ENCODE measurements at places on chromosomes 16 and 17.

DNA sequence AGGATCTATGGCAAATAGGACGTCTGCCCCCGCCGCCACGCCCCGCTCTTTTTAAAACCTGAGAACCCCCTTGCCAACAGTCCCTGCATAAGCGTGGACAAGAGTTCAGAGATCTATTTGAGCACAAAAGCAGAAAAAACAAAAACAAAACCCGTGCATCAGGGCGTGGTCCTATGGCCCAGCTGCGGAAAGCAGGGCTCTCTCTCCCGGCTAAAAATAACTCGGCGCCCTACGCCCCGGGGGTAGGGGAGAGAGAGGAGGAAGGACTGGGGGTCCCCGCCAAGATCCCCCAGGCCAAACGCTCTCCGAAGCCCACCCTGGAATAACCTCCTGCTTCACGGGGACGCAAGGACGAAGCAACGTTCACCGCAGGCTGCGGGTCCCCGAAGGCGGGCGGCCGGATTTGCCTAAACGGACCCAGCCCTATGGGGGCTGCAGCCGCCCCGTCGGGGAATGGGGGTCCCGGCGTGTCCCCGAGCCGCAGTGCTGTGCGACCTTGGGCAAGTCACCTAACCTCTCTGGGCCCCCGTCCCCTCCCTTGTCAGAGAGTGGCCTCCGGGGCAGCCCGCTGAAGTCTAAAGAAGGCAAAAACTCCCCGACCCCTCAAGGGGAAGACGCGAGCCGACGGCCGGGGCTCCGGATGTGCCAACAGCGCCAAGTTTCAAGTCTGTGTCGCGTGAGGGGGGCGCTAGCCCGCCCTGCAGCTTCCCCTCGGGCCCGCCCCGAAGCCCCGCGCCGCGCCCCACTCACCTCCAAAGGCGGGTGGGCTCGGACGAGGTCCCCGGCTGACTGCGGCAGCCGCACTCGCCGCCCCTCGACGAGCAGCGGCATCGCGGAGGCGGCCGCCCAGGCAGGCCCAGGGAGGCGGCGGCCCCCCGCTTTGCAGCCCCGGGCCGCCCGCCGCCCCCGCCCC is 477 bp downstream of the NTAN1 start:
- DNase-seq = peak; percentile 28

GRCh38 chr16:50961952-50962351 is 189.1 kb downstream of the SALL1 start:
- DNase-seq = no peak

DNA sequence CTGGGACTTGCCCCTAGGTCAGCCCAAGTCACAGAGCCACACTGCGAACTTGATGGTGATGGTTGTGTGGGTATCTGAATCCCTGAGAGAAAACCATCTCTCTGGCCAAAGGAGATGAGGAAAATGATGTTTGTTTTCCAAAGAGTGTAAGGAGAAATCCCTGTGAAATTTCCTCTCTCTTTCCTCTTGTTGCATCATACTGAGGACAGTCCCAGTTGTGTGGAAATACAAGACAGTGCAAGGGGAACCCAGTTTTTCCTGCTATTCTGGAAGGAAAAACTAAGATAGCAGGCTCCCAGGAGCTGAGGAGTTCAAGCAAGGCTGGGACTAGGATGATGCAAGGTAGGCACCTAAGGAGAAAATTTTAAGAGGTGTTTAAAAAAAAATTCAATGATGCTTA is 86.8 kb upstream of the TOM1L1 start:
- no peak for DNase-seq

- DNase-seq = no peak
Measured at GRCh38 chr16:1846416-1846815, 19.4 kb downstream of the FAHD1 start.

GRCh38 chr16:87628940-87629339 is 26.6 kb downstream of the JPH3 start:
- DNase-seq = no peak

- DNase-seq = no peak
Measured at GRCh38 chr17:71633391-71633849, 487.4 kb upstream of the SOX9 start.

DNA sequence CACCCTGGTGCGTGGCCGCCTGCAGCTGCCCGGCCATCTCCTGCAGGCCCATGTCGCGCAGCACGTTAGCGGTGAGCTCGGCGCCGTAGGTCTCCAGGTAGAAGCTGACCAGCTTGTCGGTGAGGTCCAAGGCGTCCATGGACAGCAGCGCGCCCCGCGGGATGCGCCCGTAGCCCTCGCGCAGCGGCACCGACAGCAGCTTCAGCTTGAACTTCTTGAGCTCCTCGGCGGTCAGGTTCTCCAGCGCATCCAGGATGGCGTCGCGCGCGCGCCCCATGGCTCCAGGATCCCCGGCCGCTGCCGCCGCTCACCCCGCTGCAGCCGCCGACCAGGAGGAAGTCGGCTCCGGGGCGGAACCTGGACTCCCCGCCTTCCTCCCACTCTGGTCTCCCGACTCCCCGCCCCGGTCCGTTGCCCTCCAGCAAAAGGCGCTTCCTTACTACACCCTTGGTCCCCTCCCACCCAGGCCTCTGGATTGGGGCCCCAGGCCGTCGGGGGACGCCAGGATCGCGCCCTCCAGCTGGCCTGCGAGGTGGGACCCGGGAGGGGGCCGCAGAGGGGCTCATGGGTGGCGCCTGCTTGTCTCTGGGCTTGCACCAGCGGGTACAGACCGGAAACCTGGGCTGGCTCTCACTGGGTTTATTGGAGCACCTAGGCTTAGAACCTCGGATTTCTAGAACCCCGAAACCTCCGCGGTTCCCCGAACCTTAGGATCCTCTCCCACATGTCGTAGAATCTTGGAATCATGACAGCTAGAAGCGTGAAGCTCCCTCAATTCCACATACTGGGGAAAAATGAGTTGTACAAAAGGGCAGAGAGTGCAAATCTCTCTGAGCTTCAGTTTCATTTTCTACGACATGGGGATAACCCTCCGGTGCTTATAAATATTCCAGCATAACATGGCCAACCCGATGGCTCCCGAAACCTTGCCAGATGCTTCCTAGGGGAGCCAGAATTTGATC is at the start of gene PYCARD:
TSS of gene PYCARD (minus strand) at position 347 of the 962 bp plus-strand sequence. CDS start at position 277, 70 bp downstream.
- no peak for DNase-seq

DNA sequence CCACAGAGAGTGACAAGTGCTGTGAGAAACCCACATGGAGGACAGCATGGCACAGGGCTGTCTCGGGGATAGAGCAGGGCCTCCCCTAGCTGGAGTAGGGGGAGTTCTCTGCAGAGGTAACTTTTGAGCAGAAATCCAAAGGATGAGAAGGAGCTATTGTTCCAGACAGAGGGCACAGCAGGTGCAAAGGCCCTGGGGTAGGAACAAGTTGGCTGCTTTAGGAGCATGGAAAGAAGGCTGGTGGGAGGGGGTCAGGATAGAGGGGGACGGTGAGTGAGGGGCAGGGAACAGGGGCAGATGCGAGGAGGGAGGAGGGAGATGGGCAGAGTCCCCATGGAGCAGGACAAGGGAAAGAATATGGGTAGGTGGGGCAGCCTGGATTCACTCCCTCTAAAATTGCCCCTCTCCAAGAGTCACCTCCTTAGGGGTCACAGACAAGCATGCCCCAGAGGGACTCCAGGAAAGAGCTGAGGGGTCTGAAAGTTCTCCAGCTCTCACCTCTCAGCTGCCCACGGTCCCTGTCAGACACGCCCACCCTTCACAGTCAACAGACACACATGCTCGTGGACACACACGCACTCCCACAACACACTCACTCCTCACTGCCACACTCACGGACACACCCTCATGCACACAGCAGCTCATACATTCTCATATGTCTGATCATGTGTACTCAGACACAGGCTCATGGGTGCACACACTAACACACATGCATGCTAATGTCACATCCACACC is 110.7 kb downstream of the LITAF start:
- DNase-seq = no peak

GRCh38 chr16:12090151-12090530 is 113.6 kb downstream of the SNX29 start:
- DNase-seq = no peak

GRCh38 chr16:20899477-20900298 is 470 bp downstream of the DCUN1D3 start:
- no peak for DNase-seq

DNA sequence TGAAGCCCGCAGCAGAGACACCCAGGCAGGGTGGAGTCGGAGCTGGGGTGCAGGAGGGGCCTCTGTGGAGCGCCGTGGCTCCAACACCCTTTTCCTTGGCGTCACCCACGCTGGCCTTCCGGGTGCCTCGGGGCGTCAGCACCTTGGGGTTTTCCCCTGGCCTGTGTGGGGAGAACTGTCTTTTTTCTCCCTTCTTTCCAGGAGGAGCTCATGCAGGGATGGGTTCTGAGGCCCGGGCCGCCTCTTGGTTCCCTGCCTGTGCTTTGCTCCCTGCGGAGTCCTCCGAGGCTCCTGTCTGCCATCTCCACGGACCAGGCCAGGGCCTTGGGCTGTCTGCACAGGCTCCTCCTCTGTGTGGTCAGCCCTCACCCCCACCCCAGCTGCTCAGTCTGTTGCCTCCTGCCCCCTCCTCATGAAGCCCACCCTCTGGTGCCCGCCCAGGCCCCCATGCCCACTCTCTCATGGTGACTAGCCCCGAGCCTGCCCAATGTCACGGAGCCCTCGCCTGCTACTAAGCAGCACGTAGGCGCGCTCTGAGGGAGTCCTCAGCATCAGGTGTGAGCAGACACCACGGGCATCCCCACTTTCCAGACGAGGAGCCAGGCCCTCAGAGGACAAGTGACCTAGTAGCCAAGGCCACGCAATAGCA is 5.0 kb downstream of the KATNB1 start:
- no peak for DNase-seq

DNA sequence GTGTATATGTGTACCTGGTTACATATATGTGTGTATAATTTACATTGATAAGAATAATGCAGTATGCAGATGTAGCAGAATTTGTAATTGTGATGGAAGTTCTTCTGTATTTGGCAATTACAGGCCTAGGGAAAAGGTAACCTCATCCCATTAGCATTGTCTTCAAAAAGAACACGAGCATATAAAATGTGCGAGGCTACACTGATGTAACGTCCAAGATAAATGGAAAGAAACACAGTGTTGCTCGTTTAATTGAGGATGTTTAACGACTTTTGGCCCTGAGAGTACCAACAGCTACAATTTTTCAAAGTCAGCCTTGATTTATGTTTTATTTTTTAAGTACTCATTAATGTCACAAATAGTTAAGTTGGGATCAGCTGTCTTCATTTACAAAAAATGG is 703.5 kb upstream of the RBFOX1 start:
- no peak for DNase-seq

GRCh38 chr17:8285270-8286181 is 2.9 kb upstream of the RANGRF start:
- no peak for DNase-seq

- no peak for DNase-seq
Measured at GRCh38 chr17:80905586-80906230, 85.9 kb upstream of the CHMP6 start.

DNA sequence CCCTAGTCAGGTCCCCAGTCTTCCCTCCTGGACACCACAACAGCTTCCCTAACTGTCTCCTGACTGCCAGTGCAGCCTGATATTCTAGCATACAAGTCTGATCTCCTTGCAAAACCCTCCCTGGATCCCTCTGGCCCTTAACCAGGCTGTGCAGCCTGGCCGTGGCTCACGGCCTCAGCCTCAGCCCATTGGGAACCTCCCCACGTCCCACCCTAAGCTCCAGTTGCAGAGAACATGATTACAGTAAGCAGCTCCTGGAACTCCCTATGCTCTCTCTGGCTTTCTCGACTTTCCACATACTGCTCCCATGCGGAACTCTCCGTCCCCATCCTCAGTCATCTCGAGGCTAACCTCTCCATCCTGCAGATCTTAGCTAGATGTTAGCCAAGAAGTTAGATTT is 13.0 kb downstream of the ALOX12B start:
- no peak for DNase-seq

- no peak for DNase-seq
Measured at GRCh38 chr17:57035971-57036481, 49.0 kb upstream of the AKAP1 start.

GRCh38 chr16:78503602-78504001 is 404.1 kb downstream of the WWOX start:
- DNase-seq = no peak

DNA sequence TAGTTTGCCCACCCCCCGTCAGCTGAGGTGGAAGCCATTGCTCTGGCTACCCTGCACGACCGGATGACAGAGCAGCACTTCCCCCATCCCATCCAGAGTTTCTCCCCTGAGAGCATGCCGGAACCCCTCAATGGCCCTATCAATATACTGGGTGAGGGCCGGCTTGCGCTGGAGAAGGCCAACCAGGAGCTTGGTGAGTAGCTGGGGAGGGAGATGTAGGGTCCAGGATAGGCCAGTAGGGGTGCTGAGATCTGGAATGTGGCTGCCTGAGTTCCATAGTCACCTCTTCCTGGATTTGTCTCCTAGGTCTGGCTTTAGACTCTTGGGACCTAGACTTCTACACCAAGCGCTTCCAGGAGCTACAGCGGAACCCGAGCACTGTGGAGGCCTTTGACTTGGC is 6.4 kb downstream of the PFAS start:
- no peak for DNase-seq

GRCh38 chr16:2985462-2985861 is 5.2 kb upstream of the PKMYT1 start:
- no peak for DNase-seq

DNA sequence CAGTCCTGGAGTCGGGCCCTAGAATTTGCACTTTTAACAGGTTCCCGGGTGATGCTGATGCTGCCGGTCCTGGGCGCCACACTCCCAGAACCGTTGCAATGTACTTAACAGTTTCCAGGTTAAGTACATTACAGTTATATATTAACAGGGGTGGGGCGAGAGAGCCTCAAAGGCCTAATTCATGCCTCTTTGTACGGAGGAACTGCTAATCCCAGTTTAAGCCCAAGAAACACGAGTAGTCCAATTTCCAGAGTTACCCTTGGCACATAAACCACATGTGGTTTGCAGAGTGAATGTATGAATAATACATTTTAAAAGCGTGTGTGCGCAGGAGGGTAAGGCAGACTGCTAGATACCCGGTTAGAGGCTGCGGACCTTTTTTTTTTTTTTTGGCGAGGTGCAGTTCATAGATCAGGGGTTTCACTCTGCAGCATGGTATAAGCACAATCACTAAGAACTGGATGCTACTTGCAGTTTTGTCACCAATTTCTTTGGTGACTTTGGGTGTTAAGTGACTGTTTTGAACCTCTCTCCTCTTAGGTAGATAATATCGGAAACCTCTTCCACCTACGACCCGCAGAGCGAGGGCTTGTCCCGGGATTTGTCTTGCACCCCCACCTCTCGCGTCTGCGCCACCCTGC is 713 bp downstream of the COX11 start:
- no peak for DNase-seq
